ENCODE measurements at places on chromosomes 6 and 20. TPM values are rescaled to one million over a fixed set of nuclear protein-coding genes. Genes with fewer than 3 reads are reported as not detected.

GRCh38 chr6:94859924-94860323, 717.4 kb upstream of the MANEA start:
- no peaks in the 10 kb centered on the region for H3K27me3 ChIP-seq
- no peak for DNase-seq
- H3K4me1 ChIP-seq = no peaks in the 10 kb centered on the region

DNA sequence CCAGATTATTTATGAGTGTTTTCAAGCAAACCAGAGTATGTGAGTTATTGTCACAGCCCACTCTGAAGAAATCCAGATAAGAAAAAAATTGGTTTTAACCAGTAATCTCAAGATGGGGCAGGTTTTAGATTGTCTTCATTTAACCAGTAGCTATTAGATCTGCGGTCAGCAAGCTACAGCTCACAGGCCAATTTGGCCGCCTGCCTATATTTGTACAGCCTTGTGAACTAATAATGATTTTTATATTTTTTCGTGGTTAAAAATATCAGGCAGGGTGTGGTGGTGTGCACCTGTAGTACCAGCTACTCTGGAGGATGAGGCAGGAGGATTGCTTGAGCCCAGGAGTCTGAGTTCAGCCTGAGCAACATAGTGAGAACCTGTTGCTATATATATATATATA, 5.0 kb downstream of the FAM209B start:
- no peaks in the 10 kb centered on the region for H3K36me3 ChIP-seq
- no peak for DNase-seq
- no peak overlapping the region for H3K27ac ChIP-seq
- H3K4me3 ChIP-seq = no peak overlapping the region
- H3K4me1 ChIP-seq = no peaks in the 10 kb centered on the region

The RSPH4A gene
- total RNA-seq = 0.11 TPM

GRCh38 chr6:81594501-81594900, 158.0 kb downstream of the TENT5A start:
- DNase-seq = no peak
- H3K27ac ChIP-seq = no peak overlapping the region
- no peaks in the 10 kb centered on the region for H3K4me1 ChIP-seq
- no peaks in the 10 kb centered on the region for H3K36me3 ChIP-seq
- H3K27me3 ChIP-seq = no peaks in the 10 kb centered on the region
- no peak overlapping the region for H3K4me3 ChIP-seq

DNA sequence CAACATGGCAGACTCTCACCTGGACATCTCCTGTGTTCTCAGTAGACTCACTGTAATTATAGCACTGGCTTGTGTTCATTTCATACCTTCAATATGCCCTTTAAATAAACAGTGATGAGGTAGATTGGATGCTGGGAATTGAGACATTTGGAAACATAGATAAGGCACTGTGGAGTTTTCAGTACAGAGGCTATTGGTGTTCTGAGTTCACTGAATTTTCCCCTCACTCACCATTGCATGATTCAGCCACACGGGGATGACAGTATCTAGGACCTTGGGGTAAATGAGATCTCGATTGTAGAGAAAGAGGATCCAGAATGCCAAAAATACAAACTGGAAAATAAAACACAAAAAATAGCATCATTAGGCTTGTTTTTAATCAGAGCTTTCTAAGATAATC, 12.6 kb downstream of the ADTRP start:
- no peak overlapping the region for H3K27ac ChIP-seq
- H3K27me3 ChIP-seq = no peaks in the 10 kb centered on the region
- no peaks in the 10 kb centered on the region for H3K36me3 ChIP-seq
- H3K4me1 ChIP-seq = peaks cover 12% of the 10 kb centered on the region
- H3K4me3 ChIP-seq = no peak overlapping the region

DNA sequence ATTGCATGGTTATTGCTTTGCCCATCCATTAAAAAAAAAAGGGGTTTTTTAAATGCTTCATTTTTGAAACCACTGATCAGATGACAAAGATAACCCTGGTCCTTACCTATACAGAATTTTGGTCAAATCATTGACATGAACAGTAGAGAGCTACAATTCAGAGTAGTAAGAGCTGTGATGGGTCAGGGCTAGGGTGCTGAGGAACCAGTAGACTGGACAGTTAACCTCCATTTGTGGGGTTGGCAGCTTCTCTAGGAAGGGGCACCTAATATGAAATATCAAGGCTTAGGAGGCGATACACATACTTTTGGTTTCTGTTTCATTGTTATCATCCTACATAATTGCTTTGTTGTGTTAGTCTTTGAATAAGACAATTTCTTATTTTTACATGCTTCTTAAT, 55.1 kb downstream of the ORC3 start:
- H3K27ac ChIP-seq = no peak overlapping the region
- no peak overlapping the region for H3K4me3 ChIP-seq
- H3K4me1 ChIP-seq = no peaks in the 10 kb centered on the region
- H3K36me3 ChIP-seq = peaks cover 26% of the 10 kb centered on the region
- no peak for DNase-seq

The C20orf141 gene
- total RNA-seq = not detected

GRCh38 chr6:158737082-158737709, 82.0 kb downstream of the EZR start:
- no peak overlapping the region for H3K27ac ChIP-seq
- H3K36me3 ChIP-seq = no peaks in the 10 kb centered on the region
- DNase-seq = no peak
- 0 out of 3 replicates have a peak, but pooled peaks cover 3% of the 10 kb centered on the region for H3K27me3 ChIP-seq

The PMEPA1 gene
- 0.20 TPM for total RNA-seq

The RPP21 gene
- total RNA-seq = 159 TPM

The CCDC167 gene
- total RNA-seq = 26.0 TPM
